ENCODE measurements at places on chromosomes 1 and 21. TPM values are rescaled to one million over a fixed set of nuclear protein-coding genes. Genes with fewer than 3 reads are reported as not detected.

GRCh38 chr1:67414574-67414973 lies 15.6 kb downstream of the SERBP1 start:
- DNase-seq: no peak

- DNase-seq: no peak
These were observed 12.3 kb downstream of the LAPTM5 start for GRCh38 chr1:30745156-30745833.

Gene CELF3
- total RNA-seq: not detected

DNA sequence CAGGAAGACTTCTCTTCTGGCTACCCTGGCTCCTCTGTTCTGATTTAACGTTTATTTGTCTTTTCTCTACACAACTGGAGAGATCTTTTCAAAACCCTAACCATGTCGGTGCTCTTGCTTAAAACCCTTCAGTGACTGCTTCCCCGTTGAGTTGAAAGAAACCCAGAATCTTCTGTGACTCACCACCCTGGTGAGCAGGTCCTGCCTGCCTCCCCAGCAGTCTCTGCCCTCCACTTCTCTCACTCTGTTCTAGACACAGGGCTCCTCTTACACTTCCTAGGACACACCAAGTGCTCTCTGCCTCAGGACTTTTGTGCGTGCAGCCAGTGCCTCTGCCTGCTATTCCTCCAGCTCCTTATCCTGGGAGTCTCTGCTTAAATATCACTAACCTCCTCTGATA lies 131.4 kb downstream of the IER5 start:
- no peak for DNase-seq

Gene FMO1
- not detected for total RNA-seq

DNA sequence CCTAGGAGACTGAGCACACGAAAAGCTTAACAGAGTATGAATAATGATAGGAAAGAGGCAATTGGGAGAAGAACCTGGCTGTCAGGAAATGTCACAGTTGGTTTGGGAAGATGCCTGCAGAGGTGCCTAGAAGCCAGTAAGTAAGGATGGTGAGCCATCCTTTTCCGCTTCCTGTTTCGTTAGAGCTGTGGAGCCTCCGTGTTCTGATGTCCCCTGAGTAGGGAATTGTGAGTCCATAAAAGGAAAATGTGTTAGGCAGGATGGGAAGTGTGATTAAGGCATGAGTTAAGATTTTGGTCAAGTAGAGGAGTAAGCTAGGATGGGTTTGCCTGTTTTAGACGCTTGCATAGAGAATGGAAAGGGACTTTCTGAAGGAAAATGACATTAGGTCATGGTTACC lies 9.0 kb downstream of the CLIC4 start:
- no peak for DNase-seq

DNA sequence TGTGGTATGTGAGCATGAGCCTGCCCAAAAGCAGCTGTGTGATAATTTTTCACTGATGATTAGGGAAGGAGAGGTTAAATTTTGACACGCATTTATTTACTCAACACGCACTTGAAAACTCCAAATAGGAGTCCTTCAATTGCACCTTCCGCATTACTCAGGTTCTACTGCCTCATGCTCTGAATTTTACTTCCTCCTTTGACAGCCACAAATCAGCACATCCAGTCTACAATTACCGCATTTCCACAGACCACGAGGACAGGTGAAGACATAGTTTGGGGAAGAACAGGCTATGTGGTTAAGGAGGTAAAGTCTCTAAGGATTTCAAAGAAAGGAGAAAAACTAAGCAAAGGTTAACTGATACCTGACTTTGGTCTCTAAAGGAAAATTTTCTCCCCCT lies 2.6 kb downstream of the CAPN8 start:
- no peak for DNase-seq

Gene IL19
- not detected for total RNA-seq

GRCh38 chr1:215475796-215476481 lies 91.2 kb upstream of the KCTD3 start:
- DNase-seq: no peak

Gene FAM151A
- total RNA-seq: not detected

Gene ZNF687
- total RNA-seq: 43.0 TPM

Gene HCRTR1
- total RNA-seq: not detected

DNA sequence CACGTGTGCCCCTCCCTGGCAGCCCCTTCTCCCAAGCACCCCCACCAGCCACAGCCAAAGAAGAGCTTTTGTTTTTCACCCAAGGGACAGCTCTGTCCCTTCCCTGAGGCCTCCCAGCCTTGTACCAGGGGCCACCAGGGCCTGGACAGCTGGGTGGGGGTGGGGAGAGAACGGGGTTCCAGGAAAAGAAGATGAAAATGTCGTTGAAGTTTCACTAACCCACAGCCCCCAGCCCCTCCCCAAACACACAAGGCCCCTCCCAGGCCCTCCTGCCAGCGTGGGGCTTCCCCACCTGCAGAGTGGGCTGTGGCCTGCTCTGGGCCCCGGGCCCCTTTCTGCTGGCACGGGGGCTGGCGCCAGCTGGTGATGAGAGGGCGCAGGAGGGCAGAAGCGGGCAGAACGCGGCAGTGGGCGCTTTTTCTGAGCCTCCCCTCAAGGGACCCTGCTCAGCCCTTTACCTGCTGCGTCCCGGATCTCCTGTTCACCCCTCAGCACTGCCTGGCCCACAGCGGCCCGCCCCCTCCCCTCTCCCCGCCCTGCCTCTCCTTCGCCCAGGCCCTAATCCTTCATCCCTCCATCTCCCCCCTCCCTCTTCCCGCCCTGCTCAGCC lies 5.5 kb upstream of the ANKRD65 start:
- peak; percentile 59 for DNase-seq

DNA sequence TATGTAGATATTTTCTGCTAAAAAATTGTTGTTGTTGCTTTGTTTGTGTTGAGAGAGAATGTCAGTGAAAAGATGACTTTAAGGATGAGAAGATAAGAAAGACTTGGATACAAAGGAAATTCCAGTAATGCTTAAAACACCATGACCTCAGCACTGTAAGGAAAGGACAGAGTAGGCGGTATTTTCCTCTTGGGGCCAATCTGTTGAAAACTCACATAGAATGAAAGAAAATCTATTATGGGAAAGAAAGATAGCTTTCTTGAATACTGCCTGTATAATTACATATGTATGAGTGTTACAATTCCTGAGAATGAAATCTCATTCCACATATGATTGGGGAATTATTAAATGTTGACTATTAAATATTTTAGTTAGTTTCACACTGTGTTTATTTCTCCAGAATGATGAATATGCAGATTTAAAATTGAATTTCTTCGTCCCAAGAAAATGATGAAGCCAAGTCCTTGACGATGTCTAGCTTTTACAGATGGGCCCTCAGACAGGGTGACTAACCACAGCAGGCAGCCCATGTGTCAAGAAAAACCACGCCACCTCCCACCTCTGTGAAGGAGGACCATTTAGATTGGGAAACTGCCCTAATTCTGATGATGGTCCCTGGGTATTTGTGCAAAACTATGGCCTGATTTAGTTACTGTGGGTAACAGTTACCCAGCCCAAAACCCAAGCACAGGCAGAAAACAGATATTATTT lies 49.7 kb upstream of the LMO4 start:
- no peak for DNase-seq

DNA sequence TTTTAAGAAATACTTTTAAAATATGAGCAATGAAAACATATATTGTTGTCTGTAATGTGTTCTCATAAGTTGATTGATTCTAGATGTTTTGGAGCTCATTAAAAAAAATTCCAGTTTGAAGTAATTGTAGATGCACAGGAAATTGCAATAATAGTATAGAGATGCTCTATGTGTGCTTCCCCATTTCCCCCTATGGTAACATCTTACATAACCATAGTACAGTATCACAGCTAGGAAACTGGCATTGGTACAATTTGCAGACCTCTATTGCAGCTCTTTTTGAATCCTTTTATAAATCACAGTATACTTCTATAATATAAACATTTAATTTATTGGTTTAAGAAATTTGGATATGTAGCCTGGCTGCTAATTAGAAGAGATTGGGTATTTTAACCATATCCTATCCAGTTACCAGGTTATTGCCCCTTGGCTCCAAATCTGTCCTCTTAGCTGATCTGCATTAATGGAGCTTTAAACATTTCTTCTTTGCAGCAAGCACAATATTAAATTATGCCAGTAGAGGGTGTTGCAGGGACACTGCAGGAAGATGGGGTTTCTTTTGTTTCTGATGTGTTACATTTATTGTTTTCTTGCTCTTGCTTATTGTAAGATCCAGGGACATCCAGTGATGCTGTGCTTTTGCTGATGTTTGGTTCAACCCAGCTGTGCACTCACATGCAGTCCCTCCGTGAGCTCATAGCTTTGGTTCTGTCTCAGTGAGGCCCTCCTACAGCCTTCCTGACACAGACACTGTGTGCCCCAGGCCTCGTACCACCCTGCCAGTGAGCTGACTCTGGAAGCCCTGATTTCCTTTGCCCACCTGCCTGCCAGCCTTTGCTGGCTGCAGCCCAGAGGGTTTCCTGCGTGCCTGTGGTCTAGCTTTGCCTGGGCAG lies 103.3 kb downstream of the RABGAP1L start:
- DNase-seq: peak; percentile 58

Gene TNFRSF8
- total RNA-seq: 2.2 TPM

DNA sequence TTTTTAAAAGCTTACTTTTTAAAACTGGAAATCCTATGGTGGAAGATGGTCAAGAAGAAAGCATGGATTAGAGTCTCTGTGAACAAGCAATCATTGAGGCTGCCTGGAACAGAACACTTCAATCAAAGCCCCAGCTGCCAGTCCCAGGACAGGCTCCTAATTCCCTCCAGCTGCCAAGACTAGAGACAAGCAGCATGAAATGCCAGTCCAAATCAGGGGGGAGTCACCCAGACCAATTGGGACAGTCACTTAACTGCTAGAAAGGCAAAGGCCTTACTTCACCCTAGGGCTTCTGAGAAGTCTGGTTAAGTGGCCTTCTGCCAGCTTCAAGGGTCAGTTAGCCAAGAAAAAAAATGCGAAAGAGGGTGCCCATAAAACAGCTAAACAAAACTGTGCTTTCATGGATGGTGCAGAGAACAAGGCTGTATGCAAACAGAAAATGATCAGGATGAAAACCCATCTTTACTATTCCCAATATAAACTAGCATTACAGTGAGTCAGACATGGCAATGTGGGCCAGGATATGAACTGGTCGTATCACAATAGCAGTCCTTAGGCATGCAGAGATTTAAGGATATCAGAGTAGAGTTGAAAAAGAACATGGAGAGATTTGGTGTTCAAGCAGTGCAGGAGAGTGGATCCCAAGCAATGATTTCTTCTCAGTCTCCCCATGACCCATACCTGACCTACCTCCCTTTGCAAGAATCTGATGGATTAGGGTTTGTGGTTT lies 31.0 kb upstream of the MAN1A2 start:
- DNase-seq: no peak

Gene AJAP1
- 22.1 TPM for total RNA-seq

- DNase-seq: no peak
These were observed 31.8 kb upstream of the SLFNL1 start for GRCh38 chr1:41053316-41053715.

DNA sequence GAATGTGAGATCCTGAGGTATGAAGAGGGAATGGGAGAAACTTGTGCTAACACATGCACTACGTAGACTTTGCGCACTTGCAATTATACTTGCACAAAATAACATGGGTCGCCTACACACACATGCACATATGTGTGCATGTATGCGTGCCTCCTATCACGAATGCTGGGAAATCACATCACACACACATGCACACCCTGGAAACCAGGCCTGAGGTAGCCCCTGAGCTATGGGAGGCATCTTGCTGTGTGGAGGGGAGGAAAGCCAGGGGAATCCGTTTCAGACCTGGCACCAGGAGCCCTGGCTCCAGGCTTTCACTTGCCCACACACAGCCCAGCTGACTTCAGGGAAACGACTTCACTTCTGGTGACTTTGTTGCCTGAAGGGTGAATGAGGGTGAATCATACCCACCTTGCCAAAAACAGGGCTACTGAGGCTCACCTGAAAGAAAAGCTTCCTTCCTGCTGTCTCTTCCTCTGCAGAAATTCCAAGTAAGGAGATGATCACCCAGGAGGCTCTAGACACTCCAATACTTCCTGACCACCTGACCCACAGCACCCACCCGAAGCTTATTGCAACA lies 136.0 kb upstream of the NGF start:
- peak; percentile 38 for DNase-seq

Gene LRRC38
- total RNA-seq: 0.43 TPM

GRCh38 chr1:180937624-180938225 lies 25.0 kb downstream of the KIAA1614 start:
- DNase-seq: no peak

DNA sequence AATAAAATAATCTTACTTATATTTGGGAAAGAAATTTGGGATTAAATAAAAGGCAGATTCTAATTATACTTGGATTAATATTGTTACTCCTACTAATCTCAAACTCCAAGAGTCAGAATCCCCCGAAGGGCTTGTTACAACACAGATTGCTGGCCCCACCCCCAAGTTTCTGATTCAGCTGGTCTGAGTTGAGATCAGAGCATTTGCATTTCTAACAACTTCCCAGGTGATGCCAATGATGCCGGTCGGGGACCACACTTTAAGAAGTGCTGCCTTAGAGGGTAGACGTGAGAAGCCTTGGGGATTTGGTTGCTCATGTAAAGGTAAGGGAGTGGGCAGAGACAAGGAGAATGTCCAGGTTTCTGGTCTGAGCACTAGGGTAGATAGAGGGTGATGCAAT lies 47.2 kb downstream of the FMN2 start:
- DNase-seq: peak; percentile 71
